Right atrium auricular region (tissue), 2 donors: ENCODE measurements at places on chromosomes 11 and 22. TPM values are rescaled to one million over a fixed set of nuclear protein-coding genes. Genes with fewer than 3 reads are reported as not detected.
A peak's percentile ranks its signal among the peaks of the same experiment; 100 is the strongest.

FERMT3 gene
- total RNA-seq: 19.4 TPM

RFPL2 gene
- not detected for total RNA-seq

PNPLA3 gene
- total RNA-seq: not detected

KRTAP5-2 gene
- not detected for total RNA-seq

APOL5 gene
- not detected for total RNA-seq

PDE3B gene
- 13.9 TPM for total RNA-seq

DNA sequence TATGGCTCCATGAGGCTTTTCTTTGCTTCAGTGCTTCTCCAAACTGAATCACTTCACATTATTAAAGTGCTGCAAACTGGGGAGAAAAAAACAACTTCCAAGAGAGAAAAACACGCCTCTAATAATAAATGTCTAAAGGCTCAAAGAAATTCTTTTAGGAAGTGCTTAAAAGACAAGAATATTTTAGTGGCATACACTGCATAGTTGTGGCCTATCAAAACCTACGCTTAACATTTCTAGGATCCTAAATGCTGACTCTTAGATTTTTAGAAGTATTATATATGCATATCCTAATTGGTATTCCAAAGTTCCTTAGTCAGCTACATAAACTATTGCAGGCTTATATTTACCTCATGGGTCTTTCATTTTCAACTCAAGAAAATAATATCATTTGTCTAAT lies 879.0 kb upstream of the CCDC90B start:
- DNase-seq: no peak

DNA sequence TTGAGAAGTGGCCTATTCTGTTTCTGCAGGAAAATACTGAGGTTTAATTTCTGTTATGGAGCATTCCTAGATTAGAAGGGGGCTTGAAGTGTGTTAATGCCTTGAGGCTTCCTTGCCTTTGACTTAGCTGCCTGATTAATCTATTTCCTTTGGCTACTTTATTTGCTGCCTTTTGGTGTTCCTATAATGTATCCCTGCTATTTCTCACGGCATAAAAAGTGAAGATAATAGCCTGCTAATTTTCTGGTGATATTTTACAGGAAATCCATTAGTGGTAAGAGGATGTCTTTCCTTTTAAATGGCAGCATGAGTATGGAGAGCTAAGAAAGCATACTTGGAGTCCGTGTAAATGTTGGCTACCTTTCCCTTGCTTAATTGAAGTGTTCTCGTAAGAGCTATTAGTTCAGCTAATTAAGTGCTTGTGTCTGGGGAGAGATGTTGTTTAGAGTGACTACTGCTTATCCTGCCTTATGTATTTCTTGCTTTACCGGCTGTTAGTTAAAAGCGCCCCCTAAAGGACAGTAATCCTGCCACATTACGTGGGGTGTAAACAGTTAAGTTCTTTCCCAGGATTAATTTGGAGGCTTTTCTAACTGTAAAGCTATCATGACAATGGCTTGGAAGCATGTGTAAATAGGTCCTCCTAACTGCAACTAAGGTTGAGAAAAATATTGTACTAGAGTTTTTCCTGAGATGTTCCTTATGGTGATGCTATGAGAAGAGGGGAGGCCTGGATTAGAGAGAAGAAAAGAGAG lies 45.6 kb downstream of the ZNF280B start:
- no peak for DNase-seq

DNA sequence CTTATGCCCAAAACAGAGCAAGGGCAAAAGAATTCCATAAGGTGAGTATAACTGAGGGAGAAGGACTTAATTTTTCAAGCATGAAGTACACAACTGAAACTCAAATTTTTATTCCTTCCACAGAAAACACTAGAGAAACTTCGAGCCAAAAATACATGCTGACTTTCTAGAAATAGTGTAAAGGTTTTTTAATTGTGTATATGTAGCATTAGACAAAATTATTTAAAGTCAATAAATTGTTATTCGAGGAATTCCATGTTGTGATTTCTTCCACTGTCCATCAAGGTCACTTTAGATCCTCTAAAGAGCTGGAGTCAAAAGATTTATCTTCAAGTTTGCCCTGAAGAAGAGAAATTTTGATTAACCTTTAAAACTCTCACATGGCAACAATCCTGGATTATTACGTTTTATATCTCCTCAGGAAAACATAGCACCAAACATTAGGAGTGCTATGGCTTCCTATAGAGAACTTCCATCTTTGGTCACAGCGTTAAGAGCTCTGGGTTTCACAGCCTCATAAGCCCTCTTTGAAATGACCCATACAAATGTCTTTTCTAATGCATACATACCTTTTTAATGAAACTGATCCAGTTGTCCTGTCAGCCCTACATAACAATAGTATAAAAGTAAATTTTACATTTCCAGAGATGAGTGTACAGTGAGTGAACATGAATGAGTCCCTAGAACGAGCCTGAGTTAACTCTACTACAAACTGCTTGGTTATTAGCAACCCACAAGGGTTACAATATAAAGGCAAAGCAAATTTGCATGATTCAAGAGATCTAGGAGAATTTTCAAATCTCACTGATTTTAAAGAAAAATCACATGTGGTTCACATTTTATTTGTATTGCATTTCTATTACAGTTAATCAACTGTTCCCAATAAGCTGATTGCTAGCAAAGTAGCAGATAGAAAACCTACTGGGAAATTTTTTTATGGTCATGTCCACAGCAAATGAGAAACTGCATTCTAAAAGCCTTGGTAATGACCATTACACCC lies 10.9 kb downstream of the TAF1D start:
- no peak for DNase-seq

GRCh38 chr11:33021937-33022336 lies 6.3 kb downstream of the DEPDC7 start:
- no peak for DNase-seq

DNA sequence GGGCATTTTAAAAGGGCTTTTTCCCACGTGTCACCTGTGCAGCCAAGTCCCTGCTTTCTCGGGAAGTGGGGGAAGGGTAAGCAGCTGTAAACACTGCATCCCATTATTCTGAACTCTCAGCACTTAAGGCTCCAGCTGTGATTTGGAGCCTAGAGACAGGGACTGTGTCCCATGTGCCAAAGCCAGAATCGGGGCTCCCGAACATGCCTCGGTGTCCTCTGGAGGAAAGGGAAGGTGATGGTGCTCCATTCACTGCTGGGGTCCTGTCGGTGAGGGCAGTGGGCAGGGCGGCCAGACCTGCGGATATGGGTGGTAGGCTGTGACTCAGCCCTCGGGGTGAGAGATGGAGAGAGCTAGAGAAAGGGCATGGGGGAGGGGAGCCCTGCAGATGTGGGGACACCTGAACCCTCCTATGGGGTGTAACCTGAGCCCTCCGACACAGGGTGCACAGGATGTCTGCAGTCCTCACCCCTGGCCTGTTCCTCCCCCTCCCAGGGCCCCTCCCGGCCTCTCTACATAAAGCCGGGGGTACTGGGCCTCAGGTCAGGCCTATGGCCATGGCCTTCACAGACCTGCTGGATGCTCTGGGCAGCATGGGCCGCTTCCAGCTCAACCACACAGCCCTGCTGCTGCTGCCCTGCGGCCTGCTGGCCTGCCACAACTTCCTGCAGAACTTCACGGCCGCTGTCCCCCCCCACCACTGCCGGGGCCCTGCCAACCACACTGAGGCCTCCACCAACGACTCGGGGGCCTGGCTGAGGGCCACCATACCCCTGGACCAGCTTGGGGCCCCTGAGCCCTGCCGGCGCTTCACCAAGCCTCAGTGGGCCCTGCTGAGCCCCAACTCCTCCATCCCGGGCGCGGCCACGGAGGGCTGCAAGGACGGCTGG lies 31.8 kb downstream of the CAPN1 start:
- no peak for DNase-seq

- no peak for DNase-seq
Measured at GRCh38 chr11:20762116-20762844, 92.9 kb downstream of the NELL1 start.

GRCh38 chr22:38452373-38453065 lies 2.5 kb downstream of the KCNJ4 start:
- peak; percentile 73 for DNase-seq

DNA sequence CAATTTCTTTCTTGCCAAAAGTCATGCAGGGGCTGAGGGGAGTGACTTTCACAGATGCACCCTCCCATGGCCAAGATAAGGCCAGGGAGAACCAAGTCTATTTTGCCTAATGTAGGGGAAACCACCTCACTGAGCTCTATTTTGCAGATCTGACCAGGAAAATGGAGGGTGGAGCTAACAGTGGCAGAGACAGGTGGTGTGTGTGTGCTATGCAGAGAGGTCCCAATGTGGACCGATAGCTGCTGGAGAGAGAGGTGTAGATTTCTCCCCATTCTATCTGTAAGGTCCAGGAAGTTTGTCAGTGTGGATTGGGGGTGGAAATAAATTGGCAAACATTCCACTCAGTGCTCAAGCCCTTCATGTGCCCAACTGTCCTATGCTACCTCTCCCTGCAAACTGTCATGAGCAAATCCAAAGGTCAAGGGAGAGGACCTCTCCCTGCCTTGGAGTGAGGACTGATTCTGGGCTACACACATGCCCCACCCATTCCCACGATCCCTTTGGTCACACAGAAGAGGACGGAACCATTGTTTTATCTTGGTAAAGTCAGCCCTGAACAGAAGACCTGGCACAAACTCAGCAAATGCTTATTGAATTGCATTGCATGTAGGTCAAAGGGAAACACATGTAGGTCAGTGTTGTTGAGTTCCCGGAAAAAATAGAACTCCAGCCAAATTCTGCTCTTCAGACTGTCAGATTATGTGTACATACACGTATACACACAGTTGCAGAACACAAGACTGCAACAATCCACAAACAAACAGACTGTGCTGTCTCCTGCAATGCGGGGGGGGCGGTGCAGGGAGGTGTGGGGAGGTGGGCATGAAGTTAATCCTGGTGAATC lies 65.9 kb downstream of the C11orf58 start:
- no peak for DNase-seq

DNA sequence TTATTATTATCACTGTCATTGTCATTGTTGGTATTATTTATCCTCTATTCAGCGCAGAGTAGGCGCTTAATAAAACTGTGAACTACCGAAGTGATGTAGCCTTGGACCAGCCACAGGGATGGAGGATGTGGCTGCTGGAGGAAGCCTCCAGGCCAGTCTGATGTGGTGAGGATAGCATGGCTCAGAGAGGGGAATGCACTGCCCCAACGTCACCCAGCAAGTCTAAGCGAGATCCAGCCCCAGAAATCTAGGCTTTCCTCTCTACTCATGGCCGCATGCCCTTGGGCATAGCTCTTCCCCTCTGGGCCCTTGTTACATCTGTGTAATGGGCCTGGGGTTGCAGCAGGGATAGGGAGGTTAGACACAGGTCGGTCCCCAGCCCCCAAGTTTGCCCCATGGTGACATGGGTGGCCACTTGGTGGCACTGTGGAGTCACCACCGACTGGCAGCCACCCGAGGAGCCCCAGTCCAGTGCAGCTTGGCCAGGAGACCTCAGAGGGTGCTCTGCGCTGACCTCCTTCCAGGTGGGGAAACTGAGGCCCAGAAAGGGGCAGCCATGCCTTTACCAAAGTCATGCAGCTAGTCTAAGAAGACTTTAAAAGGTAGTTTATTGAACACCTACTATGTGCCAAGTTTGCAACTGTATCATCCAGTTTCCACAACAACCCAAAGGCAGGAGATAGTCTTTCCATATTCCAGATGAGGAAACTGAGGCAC lies 395.7 kb downstream of the MN1 start:
- DNase-seq: no peak

GRCh38 chr11:68345776-68346461 lies 33.5 kb downstream of the LRP5 start:
- DNase-seq: peak; percentile 81

- no peak for DNase-seq
Measured at GRCh38 chr11:112523951-112524350, 263.3 kb upstream of the PLET1 start.

DNA sequence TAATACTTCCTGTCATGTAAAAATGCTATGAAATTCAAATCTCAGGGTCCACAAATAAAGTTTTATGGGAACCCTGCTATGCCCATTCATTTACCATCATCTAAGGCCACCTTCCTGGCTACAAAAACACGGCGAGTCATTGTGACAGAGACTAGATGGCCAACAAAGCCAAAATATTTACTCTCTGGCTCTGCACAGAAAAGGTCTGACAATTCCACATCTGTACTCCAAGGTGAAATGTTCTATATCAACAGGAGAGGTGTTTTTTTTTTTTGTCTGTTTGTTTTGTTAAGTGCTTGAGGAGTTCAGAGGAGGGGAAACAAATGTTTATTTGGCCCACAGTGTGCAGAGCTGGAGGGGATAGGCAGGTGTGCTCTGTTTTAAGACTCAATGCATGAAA lies 18.6 kb upstream of the TMA7B start:
- no peak for DNase-seq

DNA sequence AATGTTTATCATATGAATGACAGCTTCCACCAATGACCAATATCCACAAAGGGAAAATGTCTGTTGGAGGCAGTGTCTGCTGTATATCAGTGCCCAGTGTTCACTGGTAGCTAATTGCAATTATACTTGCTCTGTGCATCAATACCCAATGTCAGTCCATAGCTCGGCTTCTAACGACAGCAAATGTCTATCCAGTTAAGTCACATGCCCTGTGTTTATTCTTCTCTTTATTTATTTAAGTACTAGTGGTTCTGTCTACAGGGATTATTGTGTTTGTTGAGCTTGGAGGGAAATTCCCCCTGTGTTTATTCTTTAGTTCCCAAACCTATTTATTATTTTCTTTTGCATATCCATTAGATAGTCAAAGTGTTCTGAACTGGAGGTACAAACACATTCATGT lies 18.6 kb downstream of the TSKU start:
- DNase-seq: no peak

- DNase-seq: no peak
Measured at GRCh38 chr11:126233391-126233790, 21.8 kb downstream of the FAM118B start.

GRCh38 chr11:127733552-127733951 lies 733.0 kb upstream of the KIRREL3 start:
- DNase-seq: no peak

DNA sequence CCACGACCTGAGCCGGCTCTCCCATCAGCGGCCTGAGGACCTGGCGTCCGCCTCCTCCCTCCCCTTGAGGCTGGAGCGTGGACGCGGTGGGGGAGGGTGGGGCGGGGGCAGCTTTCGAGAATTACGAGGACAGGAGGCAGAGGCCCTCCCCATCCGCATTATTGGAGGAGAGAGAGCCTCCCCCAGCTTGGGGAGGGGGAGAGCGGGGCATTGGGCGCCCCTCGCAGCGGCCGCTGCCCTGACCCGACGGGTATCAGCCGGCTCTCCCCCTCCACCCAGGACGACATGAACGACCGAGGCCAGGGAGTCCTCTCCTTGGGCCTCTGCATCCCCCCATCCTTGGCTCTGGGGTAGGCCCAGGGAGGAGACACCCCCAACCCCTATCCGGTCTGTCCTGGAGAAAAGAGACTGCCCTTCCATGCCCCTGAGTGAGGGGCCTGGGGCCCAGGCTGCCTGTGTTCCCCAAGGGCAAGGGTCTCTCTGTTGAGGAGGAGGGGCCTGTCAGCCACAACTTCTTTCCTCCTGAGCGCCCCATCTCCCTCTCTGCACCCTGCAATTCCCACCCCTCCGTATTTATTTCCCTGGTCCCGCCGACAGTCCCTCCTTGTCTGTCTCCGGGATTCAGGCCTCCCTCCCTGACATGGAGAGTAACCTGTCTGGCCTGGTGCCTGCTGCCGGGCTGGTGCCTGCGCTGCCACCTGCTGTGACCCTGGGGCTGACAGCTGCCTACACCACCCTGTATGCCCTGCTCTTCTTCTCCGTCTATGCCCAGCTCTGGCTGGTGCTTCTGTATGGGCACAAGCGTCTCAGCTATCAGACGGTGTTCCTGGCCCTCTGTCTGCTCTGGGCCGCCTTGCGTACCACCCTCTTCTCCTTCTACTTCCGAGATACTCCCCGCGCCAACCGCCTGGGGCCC lies 495 bp downstream of the GPR137 start:
- no peak for DNase-seq

GRCh38 chr11:16226245-16226644 lies 130.1 kb downstream of the SOX6 start:
- DNase-seq: peak; percentile 72
